GDM1 (cell line): ENCODE measurements at places on chromosomes 6 and 20.
A peak's percentile ranks its signal among the peaks of the same experiment; 100 is the strongest.

DNA sequence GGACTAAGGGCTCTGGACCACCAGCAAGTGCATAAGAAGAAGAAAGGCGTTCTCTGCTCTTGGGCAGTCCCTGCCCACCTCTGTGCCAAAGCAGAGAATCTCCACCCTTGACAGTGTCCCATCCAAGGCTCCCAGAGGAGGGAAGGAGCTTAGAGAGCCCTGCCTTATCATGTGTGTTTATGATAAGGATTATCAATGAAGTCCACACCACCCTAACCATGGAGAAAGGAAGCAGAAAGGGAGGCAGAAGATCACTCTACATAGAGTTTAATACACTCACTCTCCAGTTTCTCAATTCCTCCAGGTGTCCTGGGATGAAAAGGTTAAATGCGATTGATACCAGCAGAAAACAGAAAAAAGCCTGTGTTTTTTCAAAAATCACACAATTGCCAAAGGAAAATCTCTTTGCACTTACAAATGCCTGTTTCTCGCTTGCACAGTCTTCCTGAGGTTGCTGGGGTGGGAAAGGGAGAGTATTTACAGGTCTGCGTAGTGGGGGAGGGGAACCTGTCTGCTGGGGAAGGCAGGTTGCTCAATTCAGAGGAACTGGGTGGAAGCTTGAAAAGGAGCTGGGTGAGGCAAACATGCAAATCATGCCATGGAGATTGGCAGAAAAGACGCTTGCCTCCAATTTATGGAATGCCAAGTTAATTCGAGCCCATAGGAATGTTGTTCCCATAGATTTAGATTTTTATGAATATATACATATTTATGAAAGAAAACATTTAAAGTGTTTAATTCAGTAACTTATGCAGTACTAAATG, 104.0 kb downstream of the EYA2 start:
- DNase-seq, result no peak

GRCh38 chr6:99746261-99746895, 139.7 kb downstream of the PRDM13 start:
- DNase-seq, result peak; percentile 39

DNA sequence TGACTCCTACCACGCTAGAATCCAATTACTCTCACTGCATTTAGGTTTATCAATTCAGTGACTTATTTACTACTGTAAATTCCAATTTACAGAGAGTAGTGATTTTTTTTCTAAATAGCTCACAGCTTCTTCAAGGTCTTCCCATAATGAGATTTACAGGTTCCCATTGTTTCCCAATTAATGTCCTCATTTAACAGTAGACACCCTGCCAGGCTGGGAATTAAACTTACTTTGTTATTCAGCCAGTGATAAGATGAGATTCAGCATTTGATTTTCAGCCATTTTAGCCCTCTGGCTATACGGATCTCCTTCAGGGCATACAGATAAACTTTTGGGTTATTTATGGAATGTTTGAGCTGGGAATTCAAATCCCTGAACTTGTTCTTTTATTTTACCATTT, 582.9 kb upstream of the EYS start:
- no peak for DNase-seq

- DNase-seq, result no peak
Observed at GRCh38 chr6:63268574-63268973, 51.2 kb downstream of the LGSN start.

GRCh38 chr6:167200806-167201205, 43.0 kb upstream of the GPR31 start:
- no peak for DNase-seq

DNA sequence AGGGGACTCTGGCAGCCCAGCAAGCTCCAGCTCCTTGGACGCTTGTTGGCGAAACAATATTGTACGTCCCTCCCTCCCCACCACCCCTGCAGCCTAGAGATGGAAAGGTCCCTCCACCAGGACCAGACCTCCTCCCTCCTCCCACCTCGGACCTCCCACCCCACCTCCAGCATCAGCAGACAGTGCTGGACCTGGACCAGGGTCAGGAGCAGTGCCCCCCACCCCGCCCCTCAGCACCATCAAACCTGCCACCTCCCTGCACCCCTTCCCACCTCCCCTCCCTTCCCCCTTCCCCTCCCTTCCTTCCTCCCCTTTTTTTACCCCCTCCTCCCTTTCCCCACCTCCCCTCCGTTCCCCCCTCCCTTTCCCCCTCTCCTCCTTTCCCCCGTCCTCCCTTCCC, 98.4 kb downstream of the TAF4 start:
- DNase-seq, result no peak

DNA sequence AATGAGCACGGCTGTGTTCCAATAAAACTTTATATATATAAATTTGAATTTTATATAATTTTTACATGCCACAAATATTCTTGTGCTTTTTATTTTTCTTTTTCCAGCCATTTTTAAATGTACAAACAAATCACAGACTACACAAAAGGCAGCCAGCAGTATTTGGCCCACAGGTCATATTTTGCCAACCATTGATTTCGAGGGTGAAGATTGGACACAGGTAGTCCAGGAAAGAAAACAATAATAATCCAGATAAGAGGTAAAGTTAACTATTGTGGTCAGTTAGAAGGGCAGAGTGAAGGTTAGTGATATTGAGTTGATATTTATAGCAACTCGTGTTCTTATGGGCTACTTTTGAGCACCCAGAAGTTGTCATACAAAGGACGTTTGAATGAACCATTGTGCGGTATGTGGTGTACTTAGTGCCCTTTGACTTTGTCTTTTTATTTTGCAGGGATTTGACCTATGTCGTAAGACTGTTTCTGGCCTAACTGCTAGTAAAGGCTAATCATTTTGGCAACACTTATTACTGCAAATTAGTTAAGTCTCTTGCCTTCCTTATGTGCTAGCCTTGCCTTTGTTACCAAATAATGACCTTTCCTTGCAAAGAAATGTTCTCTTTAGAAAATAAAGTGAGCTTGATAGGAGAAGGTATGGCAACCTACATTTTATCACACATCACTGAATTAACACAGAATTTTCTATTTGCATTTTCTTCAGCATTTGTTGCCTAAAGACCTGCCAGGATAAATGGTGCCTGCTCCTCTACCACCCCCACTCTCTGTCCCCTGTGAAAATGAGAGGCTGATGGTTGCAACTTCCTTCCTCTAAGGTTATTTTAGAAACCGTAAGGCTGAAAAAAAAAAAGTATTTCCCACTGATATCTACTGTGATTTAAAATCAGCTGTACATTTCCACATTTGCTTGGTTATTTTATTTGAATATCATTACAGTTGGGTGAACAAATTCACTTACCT, 493.9 kb upstream of the SOX4 start:
- no peak for DNase-seq

DNA sequence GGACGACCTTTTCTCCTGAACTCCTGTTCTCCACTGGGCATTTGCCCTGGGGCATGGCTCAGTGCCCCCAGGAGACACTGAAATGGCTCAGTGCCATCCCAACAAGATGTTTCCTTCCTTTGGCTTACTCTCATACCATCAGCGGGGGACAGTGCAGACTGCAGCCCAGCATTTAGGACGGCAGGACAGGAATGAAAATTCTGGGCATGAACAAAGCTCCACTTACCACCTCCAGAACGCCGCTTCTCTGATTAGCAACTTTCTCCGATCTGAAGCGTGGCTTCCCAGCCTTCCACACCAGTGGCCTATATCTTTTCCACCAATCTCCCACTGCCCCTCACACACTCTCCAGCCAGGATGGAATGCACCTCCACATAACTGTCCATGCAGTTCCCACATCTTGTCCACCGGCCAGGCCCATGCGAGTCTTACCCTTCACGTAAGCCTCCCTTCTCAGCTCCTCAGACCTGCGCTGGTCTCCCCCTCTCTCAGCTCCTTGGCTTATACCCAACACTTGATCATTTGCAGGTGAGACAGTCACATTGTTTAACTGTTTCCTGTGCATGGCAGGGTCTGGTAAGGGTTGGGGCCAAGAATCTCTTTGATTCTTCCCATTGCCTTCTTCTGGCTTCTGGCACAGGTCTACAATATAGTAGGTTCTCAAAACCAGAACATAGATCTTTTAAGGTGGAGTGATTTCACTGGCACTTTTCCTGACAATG, 114.5 kb downstream of the FYN start:
- no peak for DNase-seq

DNA sequence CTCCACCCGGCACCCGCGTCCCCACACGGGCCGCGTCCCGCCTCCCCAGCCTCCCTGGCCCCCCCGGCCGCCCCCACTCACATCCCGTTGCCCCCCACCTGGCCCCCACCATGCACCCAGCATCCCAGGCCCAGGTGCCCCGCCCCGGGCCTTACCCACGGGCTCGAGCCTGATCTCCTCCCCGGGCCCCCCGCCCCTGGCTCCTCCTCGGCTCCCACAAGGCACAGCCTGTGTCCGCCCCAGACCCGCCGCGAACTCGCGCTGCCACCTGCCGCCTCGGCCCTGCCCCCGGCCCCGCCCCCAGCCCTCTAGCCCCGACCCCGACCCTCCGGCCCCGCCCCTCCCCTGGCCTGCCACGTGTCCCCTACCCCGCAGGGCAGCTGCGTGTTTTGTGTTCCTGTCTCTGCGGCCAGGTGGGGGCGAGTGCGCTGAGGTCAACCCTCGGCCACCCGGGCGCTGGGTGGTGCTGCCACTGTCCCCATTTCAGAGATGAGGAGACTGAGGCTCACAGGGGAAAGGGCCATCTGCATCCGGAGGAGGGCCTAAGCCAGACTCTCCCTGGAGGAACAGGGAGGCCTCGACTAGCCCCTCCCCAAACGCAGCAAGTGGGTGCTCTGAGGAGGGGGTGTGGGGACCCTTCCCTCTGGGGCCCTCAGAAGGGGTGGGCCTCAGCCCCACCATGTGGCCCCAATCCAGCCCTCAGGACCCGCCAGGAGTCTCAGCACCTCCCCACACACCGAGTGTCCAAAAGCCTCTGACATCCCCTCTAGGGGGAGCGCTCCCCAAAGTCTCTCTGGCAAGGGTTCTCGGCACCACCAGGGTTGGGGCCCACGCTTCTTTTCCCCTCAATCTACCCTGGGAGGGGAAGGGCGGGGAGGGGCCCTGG, 99.8 kb downstream of the TAF4 start:
- DNase-seq, result no peak

DNA sequence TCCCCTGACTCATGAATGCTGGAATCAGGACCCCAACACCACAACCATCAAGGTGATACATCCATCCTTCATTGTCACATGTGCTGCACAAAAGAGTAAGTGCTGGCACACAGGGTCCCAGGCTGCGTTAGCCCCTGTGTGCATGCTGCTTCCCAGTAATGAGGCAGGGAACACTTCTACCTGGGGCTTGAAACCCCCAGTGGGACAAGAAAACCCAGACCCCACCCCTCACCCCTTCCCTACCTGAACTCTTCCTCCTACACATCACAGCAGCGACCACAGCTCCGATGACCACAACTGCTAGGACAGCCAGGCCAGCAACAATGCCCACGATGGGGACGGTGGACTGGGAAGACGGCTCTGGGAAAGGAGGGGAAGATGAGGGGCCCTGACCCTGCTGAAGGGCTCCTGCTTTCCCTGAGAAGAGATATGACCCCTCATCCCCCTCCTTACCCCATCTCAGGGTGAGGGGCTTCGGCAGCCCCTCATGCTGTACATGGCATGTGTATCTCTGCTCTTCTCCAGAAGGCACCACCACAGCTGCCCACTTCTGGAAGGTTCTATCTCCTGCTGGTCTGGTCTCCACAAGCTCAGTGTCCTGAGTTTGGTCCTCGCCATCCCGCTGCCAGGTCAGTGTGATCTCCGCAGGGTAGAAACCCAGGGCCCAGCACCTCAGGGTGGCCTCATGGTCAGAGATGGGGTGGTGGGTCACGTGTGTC, 2.0 kb downstream of the HLA-B start:
- no peak for DNase-seq

DNA sequence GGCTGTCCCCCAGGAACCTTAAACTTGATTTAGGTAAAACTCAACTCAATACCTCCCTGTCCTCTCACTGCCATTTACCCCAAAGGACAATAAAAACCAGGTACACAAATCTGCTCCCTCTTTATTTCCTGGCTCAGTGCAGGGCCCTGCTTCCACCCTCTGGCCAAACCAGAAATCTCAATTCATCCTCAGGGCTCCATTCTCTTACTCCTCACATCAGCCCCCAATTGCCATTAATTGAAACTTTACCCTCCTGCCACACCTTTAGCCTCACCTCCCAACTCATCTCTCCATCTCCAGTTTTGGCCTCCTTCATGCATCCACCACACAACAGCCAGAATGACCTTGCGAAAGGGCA, 10.5 kb downstream of the ZBTB2 start:
- DNase-seq, result no peak

DNA sequence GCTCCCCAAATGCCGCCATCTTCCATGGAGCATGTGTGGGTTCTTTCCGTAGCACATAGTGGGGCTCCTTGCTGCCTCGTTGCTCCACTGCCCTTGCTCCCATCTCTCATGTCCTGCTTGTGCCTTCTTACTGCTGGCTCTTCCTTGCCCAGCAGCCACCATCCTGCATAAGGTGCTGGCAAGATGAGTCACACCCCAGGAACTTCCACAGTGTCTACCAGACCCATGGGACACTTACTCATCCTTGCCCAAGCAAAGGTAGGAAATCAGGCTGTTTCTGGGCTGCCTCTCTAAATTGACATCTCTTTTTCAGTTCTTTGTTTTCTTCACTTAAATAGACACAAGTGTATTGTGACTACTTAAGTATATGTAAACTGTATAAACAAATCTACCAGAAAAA, 39.4 kb upstream of the RGS17 start:
- DNase-seq, result no peak

DNA sequence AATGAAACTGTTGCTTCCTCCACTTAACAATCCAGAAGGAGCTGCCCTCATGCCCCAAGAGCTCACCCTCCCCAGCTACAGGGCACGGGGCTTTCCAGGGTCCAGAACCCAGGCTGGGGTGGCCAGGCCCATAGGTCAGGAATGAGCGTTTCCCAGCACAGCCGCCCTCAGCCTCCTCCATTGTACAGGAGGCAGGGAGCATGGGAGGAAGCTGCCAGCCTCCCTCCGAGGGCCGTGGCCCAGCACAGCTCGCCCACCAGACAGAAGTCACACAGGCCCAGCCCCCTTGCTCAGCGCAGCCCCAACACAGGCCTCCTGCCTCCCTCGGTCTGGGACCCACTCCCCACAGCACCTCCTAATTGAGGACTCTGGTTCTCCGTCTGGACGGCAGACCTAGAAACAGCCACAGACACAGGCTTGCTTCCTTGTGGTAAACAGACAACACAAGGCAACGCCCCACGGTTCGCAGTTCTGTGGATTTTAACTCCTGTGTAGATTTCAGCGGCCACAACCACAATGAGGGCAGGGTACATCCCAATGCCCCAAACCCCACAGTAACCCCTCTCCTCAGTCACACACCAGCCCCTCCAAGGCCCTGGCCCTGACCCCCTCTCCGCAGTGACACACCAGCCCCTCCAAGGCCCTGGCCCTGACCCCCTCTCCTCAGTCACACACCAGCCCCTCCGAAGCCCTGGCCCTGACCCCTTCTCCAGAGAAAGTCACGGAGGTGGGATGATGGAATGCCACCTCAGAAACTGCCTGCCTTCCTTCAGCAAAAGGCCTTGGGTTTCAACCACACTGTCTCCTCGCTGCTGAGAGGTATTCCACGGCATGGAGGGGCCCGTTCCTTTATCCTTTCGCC, 173.5 kb downstream of the DLL1 start:
- no peak for DNase-seq
